Small intestine (tissue), 16 donors: ENCODE measurements at places on chromosomes 3 and 15. TPM values are rescaled to one million over a fixed set of nuclear protein-coding genes. Genes with fewer than 3 reads are reported as not detected.

GRCh38 chr3:126155280-126155640 is 25.1 kb downstream of the ALDH1L1 start:
- no peaks in the 10 kb centered on the region for H3K27me3 ChIP-seq
- DNase-seq, result no peak
- H3K27ac ChIP-seq, result no peak overlapping the region
- no peak overlapping the region for H3K4me3 ChIP-seq
- H3K4me1 ChIP-seq, result no peaks in the 10 kb centered on the region

Gene UCN2
- polyA plus RNA-seq, result not detected

DNA sequence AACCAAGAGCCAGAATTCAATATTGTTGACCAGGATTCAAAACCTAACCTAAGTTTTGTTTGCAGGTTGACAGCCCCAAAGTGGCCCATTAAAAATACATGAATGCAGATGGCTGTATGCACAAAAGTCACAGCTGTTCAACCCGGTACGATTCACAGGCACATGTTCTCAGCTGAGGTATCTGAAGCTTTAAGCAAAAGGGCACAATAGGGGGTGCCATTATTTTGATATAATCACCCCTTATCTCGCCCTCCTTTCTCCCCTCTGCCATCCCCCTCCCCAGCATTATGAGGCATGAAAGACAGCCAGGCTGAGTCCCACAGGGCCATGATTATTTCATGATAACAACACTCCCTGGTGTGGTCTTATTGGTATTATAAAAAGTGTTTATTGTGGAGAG is 264.9 kb downstream of the EBLN2 start:
- H3K27me3 ChIP-seq, result no peaks in the 10 kb centered on the region
- no peak for DNase-seq
- no peaks in the 10 kb centered on the region for H3K36me3 ChIP-seq
- no peaks in the 10 kb centered on the region for H3K4me1 ChIP-seq
- H3K27ac ChIP-seq, result no peak overlapping the region

DNA sequence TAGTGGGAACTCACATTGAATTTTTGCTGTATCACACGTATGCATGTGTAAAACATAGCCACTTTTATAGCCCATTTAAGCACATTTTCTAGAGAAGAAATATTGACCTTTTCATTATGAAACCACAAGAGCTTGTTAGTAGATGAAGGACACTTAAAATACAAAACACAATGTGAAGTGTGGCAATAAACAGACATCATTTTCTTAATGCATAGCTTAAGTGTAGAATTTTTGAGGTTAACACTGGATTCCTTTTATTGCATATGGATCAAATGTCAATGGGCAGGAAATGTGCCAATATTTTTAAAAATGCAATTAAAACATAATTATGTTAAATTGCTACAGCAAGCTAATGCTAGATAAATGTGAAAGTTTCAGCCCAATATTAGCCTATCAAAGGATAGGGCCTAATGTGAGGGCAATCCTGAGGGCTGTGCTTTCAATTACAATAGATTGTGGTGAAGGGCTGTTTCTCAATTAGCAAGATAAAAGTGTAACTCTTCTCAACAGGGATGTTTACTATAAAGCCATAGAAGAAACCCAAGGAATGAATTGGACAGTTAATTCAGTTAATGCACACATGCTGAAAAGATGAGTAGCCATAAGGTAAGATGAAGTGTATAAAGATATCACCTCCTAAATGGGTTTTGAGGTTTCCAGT is 489.0 kb upstream of the CDIN1 start:
- H3K27me3 ChIP-seq, result no peaks in the 10 kb centered on the region
- no peak for DNase-seq
- no peak overlapping the region for H3K27ac ChIP-seq
- H3K36me3 ChIP-seq, result no peaks in the 10 kb centered on the region
- H3K4me3 ChIP-seq, result no peak overlapping the region

DNA sequence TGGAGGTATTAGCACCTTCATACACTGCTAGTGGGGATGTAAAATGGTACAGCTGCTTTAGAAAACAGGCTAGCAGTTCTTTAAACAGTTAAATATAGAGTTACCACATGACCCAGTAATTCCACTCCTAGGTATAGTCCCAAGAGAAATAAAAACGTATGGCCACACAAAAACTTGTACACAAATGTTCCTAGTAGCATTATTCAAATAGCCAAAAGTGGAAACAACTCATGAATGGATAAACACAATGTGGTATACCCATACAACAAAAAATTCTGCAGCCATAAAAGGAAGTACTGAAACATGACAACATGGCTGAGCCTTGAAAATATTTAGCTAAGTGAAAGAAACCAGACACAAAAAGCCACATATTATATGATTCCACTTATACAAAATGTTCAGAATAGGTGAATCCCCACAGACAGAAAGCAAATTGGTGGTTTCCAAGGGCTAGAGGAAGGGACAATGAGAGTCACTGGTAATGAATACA is 40.8 kb upstream of the KLF13 start:
- H3K4me3 ChIP-seq, result no peak overlapping the region
- H3K27ac ChIP-seq, result no peak overlapping the region
- DNase-seq, result no peak
- no peaks in the 10 kb centered on the region for H3K27me3 ChIP-seq
- no peaks in the 10 kb centered on the region for H3K36me3 ChIP-seq
- H3K4me1 ChIP-seq, result no peaks in the 10 kb centered on the region

Gene C15orf62
- not detected for polyA plus RNA-seq

DNA sequence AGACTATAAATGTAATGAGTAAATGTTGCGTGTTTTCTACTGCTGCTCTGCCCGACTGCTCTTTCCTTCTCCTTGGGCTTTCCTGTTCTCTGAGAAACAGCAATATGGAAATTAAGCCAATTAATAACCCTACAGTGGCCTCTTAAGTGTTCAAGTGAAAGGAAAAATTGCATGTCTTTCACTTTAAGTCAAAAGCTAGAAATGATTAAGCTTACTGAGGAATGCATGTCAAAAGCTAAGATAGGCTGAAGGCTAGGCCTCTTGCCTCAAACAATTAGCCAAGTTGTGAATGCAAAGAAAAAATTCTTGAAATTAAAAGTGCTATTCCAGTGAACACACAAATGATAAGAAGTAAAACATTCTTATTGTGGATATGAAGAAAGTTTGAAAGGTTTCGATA is 55.0 kb downstream of the ATP2C1 start:
- no peak for DNase-seq
- H3K27me3 ChIP-seq, result no peaks in the 10 kb centered on the region
- no peak overlapping the region for H3K4me3 ChIP-seq

DNA sequence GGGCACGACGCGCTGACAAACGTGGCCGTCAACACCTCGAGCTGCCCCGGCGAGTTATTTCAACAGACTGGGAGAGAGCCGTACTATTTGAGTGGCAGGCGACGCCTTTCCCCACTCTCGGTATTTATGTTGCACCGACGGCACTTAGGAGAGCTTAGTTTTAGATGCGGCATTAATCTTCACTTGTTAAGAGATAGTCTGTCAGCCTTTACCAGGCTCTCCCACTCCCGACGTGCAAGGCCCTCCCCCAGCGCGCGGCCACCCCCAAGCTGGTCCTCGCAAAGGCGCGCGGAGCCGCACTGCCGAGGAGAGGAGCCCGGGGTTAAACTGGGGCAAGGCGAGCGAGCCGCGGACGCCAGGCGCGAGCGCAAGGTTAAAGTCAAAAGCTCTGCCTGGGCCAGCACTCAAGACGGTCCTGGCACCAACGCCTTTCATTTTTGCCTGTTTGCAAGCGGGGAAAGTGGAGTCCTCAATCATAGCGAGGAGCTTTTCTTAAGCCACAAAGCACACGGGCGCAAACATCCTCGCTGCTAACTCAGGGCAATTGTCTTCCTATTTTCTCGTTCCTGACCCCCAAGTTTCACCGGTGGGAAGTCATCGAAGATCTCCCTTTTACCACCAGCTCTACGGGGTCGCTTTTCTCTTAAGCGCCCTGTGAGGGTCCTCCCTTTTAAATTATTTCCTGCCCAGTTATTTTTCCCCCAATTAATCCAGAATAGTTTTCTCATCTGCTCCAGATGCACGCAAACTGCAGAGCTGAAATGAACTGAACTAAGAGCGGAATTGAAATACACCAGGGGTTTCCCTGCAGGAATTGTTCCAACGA is 86.6 kb downstream of the NR2F2 start:
- H3K36me3 ChIP-seq, result no peaks in the 10 kb centered on the region
- H3K4me3 ChIP-seq, result no peak overlapping the region
- H3K27ac ChIP-seq, result no peak overlapping the region
- DNase-seq, result no peak

DNA sequence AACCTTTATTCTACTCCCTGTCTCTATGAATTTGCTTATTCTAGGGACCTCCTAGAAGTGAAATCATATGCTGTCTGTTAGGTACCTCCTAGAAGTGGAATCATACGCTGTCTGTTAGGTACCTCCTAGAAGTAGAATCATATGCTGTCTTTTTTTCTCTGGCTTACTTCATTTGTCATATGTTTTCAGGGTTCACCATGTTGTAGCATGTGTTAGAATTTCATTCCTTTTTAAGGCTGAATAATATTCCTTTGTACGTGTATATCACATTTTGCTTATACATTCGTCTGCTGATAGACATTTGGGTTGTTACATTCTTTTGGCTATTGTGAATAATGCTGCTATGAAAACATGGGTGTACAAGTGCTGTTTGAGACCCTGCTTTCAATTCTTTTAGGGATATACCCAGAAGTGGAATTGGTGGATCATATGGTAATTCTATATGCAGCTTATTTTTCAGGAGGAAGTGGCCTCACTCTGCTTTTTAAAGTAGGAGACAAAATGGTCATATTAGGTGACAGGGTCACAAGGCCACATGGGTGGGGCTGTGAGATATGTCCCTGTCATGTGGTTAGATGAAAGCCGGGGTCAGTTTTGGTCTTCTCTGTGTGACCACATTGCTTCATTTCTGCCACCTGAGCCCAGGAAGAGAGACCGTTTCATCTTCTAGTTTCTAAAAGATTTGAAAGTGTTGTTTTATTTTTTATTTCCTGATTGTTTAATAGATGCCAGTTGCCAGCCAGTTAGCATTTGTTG is 76.7 kb downstream of the FLNB start:
- no peaks in the 10 kb centered on the region for H3K27me3 ChIP-seq
- H3K27ac ChIP-seq, result peak overlapping the region; percentile 14
- H3K4me1 ChIP-seq, result no peaks in the 10 kb centered on the region
- H3K36me3 ChIP-seq, result peaks cover 54% of the 10 kb centered on the region
- DNase-seq, result no peak

Gene SOX2
- polyA plus RNA-seq, result 1.4 TPM

DNA sequence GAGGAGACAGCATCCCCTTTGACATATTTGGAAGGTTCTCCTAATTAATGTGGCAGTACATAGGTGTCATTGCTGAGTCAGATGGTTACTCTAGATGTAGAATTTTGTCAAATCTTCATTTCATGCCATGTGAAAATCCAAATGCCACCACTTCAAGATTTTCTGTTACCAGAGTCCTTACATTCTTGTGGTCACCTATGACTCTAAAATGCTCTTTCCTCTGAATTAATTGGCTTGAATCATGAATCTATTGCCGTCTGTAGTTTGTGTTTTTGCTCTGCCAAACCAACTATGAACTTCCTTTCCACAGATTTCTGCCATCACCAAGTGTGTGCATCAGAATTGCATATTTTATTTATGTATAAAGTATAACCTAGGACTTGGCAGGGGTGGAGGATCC is 269.4 kb upstream of the ZPLD1 start:
- H3K27me3 ChIP-seq, result no peaks in the 10 kb centered on the region
- no peak for DNase-seq
- no peak overlapping the region for H3K4me3 ChIP-seq
- H3K27ac ChIP-seq, result no peak overlapping the region
- H3K36me3 ChIP-seq, result no peaks in the 10 kb centered on the region
- H3K4me1 ChIP-seq, result peaks cover 15% of the 10 kb centered on the region
